ENCODE measurements at places on chromosomes 7 and 10.

GRCh38 chr10:127157506-127158200, 38.7 kb downstream of the INSYN2A start:
- no peak for DNase-seq

- peak; percentile 33 for DNase-seq
These were observed 10.8 kb downstream of the GIMAP6 start for GRCh38 chr7:150621376-150621775.

- DNase-seq = no peak
These were observed 1262.0 kb downstream of the TYW1 start for GRCh38 chr7:68258609-68259008.

DNA sequence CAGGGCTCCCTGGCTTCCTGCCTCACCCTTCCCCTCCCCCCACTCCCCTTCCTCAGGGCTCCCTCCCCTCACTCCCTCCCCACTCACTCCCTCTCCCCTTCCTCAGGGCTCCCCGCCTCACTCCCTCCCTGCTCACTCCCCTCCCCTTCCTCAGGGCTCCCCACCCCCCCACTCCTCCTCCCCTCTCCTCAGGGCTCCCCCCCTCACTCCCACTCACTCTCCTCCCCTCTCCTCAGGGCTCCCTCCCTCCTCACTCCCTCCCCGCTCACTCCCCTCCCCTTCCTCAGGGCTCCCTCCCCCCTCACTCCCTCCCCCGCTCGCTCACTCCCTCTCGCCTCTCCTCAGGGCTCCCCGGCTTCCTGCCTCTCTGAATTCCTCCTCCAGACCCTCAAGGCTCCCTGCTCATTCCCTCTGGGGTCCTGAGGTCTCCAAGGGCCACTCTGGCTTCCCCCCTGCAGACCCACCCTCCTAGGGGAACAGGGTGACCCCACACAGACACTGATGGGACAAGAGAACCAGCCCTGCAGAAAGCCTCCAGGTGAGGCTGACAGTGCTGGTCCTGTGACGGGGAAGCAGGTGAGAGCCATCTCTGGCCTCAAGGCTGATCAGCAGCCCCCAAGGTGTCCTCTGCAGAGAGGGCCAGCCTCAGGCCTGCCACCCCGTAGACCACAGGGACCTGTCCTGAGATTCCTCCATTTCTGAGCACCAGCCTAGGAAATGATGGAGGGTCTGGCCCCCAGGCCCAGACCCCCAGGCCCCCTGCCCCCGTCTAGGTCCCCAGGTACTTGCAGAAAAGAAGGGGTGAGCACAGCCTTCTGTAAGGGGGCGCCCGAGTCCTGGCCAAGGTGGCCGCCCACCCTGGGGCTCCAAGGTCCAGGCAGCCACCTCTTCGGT, 47.2 kb downstream of the PWWP2B start:
- DNase-seq = no peak

GRCh38 chr10:24690961-24691512, 32.6 kb downstream of the ARHGAP21 start:
- DNase-seq = no peak

DNA sequence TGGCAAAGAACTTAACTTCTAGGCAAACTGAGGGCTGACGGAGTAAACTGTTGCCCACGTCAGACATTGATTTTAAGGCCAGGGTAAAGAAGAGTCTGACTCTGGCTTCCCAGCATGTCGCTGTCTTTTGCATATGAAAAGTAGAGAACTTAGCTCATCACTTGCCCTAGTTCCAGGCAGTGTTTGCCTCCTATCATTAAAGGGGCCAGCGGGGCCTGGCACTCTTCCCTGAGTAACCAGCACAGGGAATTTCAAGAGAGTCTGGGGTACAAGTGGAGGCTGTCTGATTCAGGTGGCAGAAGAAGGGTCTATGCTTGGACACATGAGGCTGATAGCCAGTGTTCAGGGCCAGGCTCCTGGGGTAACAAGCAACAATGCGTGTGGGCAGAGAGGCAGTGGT, 4.8 kb downstream of the DENND2A start:
- DNase-seq = no peak

DNA sequence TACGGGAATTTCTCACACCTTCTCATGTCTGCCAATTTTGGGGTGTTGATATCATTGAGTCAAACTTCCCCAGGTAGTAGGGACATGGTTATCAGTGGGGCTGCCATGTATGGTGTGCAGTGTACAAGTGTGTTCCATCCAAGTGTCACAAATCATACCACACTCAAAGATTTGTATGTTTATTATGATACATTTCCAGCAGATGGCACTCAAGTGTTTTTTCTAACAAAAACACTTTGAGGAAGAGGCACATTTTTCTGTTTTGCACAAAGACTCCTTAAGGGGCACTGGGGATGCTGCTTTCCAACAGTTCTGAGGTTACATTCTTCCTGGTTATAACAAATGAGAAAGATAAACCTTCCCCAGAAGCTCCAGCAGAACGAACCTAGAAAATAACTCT, 414.5 kb downstream of the REEP3 start:
- no peak for DNase-seq

DNA sequence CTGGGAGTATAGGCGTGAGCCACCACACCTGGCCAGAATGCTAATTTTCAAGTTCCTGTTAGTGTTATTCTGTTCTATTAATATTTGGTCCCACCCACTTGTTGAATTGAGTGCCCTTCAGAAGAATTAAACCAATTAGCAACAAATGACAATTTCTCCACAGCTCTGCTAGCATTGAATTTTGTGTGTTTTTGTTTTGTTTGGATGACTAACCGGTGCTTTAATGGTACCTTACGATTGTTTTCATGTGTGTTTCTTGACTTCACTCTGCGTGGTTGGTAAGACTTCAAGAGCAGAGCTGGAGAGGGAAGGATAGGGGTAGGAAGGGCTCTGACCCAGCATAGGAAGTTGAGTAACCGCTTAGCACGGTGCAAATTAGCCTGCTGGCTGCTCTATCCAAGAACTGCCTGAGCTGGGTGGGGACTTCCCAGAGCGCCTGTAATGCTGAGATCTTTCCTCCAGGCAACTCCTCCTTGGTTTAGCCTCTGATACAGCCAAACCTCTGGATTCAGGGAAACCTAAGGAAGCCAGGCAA, 4.6 kb downstream of the ARPC1B start:
- peak; percentile 58 for DNase-seq

DNA sequence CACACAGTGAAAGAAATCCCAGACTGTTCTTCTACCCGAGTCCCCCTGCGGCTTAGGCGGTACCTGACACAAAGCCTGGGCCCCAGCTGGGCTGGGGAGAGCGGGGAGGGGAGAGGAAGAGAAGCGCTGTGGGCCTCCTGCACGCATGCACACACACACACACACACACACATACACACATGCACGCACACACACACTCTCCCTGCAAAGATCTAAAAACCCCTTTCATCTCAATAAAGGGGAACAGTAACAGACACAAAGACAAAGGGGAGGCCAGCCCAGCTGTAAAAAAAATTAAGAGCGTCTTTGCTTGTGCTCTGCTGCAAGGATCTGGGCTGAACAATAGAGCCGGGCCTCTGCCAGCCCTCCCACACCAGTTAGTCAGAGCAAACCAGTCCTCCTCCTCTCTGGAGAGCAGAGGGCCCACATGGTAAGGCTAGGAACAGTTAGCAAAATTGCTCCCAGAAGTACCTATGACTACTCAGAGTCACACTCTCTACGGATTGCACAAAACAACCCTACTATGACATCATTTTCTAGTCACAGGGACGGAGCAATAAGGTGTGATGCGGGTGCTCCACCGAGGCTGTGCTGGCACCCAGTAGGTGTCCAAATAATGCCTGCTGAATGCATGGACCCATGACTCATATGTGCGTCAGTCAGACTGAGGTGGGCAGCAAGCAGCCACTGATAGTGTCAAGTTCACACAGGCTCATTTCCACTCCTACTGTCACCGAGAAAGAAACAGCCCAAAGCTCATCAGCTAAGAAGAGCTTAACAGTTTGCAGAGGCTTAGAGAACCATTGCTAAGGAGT, 9.2 kb downstream of the ITPRIP start:
- peak; percentile 89 for DNase-seq

DNA sequence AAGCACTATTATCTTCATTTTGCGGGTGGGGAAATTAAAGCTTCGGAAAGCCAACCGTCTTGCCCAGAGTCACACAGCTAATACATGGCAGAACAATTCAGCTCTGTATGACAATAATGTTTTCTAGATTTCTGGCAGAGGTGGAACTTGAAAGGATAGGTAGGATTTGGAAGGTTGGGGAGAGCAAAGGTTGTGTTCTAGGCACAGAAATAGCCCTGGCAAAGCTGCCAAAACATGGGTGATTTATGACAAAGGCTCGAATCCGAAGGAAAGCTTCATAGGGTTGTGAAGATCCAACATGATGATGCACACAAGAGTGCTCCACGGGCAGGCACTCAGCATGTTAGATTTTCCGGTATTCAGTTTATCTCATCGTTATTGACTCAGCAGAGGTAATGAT, 19.2 kb downstream of the PDCD11 start:
- DNase-seq = no peak

GRCh38 chr10:86285136-86285790, 81.3 kb downstream of the GRID1 start:
- DNase-seq = peak; percentile 3

- no peak for DNase-seq
These were observed 16.4 kb downstream of the NOD1 start for GRCh38 chr7:30462179-30462578.

DNA sequence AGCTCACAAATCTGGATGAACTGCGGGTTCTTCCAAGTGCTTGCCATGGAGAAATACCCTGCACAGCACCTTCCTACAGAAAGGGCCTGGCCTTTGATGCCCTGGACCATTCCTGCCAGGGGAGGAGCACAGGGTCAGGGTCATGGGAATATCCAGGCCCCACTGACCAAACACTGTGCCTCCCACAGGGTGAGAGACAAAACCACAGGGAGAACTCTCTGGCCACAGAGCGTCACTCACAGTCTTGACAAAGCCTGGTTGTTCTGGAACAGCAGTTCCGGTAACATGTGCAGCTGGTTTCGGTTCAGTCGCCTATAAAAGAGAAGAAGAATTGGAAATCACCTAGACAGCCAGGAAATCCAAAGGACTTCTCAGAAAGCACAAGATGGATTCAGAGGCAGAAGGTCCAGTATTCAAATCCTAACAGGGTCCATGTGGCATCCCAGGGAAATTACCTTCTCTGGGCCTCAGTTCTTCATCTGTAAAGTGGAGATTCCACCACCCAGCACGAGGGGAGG, 28.1 kb downstream of the SLIT1 start:
- no peak for DNase-seq

- no peak for DNase-seq
These were observed 96.7 kb upstream of the PIK3CG start for GRCh38 chr7:106768324-106768751.

GRCh38 chr10:21352886-21353285, 172.6 kb downstream of the SKIDA1 start:
- no peak for DNase-seq

- DNase-seq = no peak
These were observed 387.3 kb upstream of the MGMT start for GRCh38 chr10:129079705-129080104.

DNA sequence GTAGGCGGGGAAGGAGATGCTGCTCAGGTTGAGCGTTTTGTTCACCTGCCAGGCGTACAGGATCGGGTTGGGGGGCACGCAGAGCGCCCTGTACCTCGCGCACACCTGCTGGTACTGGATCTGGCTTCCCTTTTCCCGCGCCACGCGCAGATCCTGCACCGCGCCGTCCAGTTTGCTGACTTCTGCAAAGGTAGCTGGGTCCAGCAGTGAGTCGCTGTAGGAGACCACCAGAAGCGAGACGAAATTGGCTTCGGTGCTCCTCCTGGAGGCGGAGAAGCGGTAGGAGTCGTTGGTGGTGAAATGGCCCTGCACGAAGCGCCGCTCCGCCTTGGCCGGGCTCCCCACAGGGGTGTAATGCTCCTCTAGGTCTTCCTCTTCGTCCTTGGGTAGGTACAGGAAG, 90.7 kb upstream of the RAB18 start:
- no peak for DNase-seq

GRCh38 chr7:5525271-5526099, 101.9 kb upstream of the TNRC18 start:
- DNase-seq = peak; percentile 72

DNA sequence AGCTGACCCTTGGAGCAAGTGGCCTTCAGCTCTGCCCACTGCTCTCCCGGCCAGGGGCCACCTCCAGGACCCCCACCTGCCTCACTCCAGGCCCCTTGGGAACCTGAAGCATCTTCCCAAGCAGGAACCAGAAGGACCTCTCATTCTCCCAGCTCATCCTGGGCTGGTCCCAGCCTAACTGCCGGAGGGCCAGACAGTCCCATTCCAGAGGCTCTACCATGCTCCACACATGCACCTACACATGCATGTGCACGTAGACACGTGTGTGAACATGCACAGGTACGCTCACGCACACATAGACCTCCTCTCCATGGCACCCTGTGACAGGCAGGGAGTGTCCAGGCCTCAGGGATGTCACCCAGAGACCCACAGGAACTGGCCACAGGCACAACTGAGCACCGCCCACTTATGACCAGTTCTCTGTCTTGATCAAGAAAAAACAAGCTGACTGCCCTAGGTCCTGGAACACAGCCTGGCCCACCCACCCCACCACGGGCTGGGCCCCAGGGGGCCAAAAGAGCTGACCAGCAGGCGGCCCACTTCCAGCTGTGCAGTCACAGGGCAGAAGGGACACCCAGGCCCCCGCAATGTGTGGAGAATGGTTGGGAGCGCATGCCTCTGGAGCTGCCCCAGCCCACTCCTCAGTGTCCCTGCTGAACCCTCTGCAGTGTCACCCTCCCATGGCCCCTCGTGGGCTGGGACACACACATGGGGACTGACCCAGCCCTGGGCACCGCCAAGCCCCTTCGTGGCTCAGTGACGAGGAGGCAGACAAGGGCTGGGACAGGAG, 43.4 kb downstream of the CAMK2B start:
- DNase-seq = no peak

- no peak for DNase-seq
These were observed 75.4 kb downstream of the CFTR start for GRCh38 chr7:117555260-117555659.

DNA sequence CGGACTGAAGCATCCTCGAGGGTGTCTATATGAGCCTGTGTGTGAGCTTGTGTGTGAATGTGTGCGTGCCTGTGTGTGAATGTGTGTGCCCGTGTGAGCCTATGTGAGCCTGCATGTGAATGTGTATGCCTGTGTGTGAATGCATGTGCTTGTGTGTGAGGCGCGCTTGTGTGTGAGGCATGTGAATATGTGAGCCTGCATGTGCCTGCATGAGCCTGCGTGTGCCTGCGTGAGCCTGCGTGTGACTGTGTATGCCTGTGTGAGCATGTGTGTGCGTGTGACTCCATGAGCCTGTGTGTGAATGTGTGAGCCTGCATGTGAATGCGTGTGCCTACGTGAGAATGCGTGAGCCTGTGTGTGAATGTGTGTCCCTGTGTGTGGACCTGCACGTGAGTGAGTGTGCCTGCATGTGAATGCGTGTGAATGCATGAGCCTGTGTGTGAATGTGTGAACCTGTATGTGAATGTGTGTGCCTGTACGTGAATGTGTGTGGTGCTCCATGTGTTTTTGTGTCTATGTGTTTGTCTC, 33.4 kb downstream of the PDGFA start:
- DNase-seq = no peak

- no peak for DNase-seq
These were observed 118.2 kb downstream of the ZNF22 start for GRCh38 chr10:45118929-45119328.

- no peak for DNase-seq
These were observed 2.0 kb downstream of the ZMIZ1 start for GRCh38 chr10:79070606-79071395.
